ENCODE measurements at places on chromosomes 2 and 18.

GRCh38 chr18:46843372-46843771 is 73.9 kb downstream of the PIAS2 start:
- no peak for DNase-seq

GRCh38 chr2:69143748-69144360 is 130.9 kb downstream of the ANTXR1 start:
- DNase-seq: peak; percentile 53

DNA sequence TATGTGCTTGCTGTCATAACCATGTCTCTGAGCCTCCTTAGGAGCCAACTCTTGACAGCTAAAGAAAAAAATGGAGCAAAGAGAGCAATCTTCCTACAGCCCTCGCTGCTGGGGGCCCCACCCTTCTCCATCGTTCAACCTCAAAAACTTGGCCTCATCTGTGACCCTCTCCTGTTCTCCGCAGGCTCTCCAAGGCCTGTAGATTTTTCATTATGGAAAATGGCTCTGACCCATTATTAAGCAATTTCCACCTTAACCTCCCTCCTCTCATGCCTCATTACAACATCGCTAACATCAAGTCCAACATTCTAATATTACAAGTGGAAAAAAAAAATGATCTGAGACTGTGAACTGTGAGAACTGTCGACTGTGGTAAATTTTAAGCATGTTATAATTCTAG is 98.7 kb downstream of the SLC8A1 start:
- DNase-seq: no peak

DNA sequence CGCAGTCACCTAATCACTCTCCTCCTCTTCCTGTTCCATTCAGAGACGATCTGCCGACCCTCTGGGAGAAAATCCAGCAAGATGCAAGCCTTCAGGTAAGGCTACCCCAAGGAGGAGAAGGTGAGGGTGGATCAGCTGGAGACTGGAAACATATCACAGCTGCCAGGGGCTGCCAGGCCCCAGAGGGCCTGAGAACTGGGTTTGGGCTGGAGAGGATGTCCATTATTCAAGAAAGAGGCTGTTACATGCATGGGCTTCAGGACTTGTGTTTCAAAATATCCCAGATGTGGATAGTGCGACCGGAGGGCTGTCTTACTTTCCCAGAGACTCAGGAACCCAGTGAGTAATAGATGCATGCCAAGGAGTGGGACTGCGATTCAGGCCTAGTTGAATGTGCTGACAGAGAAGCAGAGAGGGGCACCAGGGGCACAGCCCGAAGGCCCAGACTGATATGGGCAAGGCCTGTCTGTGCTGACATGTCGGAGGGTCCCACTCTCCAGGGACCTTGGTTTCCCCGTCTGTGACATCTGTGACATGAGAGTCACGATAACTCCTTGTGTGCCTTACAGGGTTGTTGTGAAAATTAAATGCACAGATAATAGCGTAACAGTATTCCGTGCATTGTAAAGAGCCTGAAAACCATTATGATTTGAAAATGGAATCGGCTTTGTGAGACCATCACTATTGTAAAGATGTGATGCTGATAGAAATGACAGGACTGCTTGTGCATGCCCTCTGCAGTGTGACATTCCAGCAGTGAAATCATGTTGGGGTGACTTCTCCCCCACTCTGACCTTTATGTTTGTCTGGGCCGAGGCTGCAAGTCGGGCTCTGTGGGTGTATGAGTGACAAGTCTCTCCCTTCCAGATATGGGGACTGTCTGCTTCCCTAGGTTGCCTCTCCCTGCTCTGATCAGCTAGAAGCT is 510 bp downstream of the IL1RN start:
- DNase-seq: no peak

DNA sequence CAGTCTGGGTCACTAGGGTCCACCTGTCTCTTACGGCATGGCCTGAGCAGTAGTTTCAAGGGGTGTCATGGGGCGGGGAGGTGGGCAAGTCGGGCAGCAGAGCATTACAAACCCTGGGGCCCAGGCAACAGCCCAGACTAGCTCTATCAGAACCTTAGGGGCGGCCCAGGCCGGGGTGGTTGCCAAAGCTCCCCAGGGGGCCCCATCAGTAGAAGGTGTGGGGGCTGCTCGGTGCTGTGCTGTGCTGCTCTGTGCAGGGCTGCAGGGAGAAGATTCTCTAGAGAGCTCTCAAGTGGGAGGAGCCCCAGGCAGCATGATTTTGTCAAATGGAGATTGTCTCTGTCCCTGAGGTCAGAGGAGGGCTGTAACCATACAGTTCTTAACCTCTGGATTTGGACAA is 36.4 kb upstream of the SLC14A1 start:
- no peak for DNase-seq

- DNase-seq: no peak
Measured at GRCh38 chr2:109692013-109692743, 78.0 kb downstream of the SOWAHC start.

- DNase-seq: no peak
Measured at GRCh38 chr2:179983250-179983932, 23.7 kb downstream of the CWC22 start.

DNA sequence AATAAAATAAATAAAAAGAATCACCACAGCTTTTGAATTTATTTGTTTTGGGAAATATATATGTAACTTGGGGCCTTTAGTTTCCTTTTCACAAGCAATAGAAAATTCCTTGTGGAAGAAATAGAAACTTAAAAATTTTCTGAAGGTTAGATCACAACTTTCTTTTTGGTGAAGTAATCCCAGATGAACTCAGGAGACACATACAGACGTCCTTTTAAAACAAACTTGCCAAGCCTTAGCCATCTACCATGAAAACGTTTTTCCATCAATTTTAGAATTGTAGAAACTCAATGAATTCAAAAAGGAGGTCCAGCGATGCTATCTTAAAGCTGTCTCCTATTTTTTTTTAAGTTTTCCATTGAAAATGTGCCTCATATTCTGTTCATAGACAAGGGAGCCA is 225.6 kb downstream of the ASXL3 start:
- peak; percentile 37 for DNase-seq

DNA sequence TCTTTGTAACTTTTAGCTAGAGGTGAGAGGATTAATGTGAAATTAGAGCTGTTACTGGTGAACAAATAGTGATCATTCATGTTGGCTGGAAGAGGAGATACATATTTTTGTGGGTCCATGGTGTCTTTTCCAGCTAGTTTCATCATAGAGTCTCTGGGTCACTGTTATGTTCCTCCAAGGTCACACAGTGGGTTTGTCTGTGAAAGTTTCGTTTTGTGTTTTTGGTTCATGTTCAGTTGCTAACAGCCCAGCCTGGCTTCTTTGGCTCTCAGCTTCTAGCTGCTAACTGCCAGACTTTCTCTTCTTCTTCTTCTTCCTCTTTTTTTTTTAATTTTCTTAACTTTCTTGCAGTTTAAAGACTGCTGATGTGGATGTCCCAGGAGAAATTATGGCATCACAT is 480.0 kb upstream of the SYT4 start:
- DNase-seq: no peak
